Stimulated activated CD8-positive, alpha-beta memory T cell treated with anti-CD3 and anti-CD28 coated beads, Interleukin-15, amount 100 ng/mL, for 48 hours (primary cell): ENCODE measurements at places on chromosomes 3 and 15.

GRCh38 chr15:92809880-92810361 lies 90.2 kb upstream of the CHD2 start:
- DNase-seq, result peak; percentile 9

DNA sequence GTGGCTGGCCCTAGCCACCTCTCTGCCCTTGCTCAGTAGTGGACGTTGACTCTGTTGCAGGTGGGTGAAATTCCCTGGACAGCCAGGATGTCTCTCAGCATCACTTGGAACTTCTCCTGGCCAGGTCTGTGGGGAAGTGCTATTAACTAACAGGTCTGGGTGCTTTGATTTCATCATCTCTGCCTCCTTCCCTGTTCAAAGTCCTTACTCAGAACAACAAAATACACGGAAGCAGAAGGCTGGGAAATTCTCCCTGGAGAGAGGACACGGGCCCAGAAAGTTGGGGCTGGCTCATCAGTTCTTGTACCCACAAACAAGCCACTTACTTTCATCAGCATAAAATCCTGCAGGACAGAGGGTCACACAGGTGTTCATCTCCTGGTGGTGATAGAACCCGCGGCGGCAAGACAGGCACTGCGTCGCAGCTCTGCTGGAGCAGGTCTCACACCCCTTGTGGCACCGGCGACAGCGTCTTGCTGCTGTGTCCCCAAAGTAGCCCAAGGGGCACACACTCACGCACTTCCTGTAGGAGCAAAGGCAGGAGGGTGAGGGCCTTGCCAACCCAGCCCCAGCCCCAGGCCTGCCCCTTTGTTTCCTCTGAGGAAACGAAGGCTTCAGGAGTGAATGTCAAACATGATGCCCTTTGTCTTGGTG lies 29.6 kb upstream of the SNRPA1 start:
- no peak for DNase-seq

DNA sequence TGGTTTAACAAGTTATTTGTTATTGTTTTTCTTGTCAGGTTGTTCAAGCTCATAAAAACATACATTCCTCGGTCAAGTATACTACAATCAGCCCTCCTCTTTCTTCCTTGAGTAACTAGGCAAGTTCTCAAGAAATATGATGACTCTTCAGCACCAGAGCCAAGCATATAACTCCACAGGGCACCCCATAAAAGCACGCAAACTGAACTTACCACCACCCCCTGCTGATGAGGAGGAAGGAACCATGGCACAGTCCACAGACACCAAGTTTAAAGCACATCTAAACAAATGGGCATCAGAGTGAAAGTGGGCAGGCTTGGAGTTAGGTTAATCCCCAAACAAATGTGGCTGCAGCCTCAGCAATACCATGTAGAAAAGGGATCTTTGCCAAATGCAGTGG lies 5.3 kb downstream of the IP6K2 start:
- no peak for DNase-seq

DNA sequence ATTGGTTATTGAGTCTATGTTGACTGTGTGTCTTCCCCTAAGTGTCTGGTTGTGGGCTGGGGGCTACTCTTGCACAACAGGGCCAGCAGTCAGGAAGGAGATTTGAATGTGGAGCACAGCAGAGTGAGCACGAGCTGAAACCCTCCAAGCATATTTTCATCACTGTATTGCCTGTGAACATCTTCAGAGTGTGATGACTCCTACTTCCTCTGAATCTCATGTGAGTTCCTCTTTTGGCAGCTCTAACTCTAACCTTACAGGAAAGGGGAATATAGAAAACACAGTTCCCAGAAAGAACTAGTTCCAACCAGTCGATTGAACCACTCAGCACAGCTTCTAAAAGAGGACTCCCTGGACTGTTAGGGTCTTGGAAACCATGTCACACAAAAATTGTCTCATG lies 211.6 kb downstream of the RAP2B start:
- no peak for DNase-seq

GRCh38 chr3:126117786-126118185 lies 33.9 kb upstream of the SLC41A3 start:
- no peak for DNase-seq

DNA sequence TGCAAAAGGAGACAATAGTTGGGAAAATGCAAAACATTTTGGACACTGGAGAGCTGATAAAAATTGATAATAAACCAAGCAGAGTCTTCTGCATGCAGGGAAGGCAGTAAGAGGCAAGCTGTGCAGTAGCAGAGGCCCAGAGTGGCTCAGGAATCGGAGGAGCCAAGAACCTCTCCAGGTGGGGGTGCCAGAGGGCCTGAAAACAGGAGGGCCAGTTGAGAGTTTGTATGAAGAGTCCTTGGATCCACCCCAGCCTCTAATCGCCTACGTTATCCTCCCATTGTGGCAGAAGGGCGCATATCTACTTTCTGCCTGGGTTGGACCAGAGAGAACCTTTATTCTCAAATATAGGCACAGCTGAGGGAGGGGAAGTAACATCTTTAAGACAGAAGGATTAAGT lies 48.9 kb upstream of the RBP1 start:
- no peak for DNase-seq

DNA sequence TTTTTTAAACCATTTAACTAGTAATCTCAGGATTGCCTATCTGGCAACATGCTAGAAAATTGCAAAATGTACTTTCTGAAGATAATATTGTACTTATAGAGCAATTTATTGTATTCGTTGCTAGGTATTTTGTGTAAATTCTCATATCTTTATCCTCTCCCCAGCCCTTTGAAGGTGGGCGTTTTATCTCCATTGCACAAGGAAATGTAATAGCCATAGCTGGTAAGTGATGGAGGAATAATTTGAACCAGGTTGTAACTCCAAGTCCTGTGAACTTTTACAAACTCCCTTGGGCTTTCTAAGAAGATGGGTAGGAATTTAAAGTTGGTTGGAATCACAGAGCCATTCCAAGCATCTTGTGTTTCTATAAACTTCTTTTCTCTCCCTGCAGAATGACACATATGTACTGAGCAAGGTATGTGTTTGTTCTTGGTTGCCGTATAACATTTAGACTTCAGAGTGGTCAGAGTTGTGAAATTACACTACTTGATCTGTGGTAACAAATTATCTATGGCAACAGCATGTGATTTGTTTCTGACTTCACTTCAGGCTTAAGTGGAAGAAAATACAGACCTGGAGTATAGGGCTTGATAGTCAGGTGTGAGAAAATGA lies 170.9 kb downstream of the AKAP13 start:
- DNase-seq, result no peak

- no peak for DNase-seq
These were observed 131.7 kb downstream of the FOXP1 start for GRCh38 chr3:71451812-71452211.

DNA sequence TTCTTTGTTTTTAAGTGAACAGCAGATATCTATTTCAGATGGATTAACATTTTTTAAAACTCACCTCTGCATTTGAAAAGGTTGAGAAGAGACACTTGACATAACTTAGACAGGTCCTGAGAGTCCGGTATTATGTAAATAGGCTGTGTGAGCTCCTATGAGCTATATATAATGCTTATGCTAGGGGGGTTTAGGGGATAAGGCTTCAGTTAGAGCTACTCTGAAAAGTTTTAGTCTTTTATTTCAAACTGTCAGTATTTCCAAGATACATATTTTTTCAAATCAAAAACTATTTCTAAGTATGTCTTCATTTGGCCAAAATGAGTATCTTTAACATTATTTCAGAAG lies 16.9 kb downstream of the SHC4 start:
- DNase-seq, result no peak

- DNase-seq, result no peak
These were observed 68.3 kb upstream of the TBC1D5 start for GRCh38 chr3:17810759-17811158.

- DNase-seq, result no peak
These were observed 150.7 kb upstream of the MB21D2 start for GRCh38 chr3:193068365-193068764.

GRCh38 chr15:34841262-34841725 lies 45.9 kb upstream of the ACTC1 start:
- no peak for DNase-seq

DNA sequence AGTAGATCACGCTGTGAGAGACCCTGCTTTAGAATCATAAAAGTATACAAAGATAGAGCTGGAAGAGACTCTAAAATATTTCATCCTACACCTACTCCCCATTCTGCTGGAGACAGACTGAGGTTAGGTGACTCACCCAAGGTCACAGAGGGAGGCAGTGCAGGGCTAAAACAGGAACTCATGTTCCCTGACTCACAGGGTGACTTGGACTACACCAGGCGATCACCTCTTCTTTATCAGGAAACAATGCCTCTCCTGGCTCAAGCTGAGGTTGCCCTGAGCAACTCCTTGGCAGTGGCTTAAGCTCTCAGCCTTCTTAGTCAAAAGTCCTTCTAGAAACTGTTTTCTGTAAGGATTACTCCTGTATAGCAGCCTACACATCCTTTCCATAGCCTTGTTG lies 26.4 kb upstream of the TNFAIP8L3 start:
- DNase-seq, result no peak

GRCh38 chr3:141311496-141312353 lies 56.6 kb upstream of the ZBTB38 start:
- DNase-seq, result peak; percentile 97

GRCh38 chr3:17938313-17938712 lies 195.9 kb upstream of the TBC1D5 start:
- no peak for DNase-seq

DNA sequence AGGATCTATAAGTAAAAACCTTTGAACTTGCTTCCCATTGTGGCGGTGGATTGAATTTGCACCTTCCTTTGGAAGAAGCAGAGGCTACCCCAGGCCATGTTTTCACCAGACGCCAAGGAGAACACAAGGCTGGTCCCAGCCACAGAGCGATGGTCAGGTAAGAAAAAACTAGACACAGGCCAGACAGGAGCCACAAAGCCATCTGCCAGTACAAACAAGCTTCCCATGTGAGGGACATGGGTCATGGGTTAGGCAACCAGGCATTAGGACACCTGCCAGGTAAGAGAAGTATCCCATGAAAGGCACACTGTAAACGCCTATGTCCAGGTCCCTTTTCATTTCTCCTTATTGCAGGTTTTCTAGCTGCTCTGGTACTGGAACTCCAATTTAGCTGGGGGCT lies 190.2 kb downstream of the KLF13 start:
- DNase-seq, result no peak

GRCh38 chr15:98813951-98814350 lies 165.6 kb downstream of the IGF1R start:
- no peak for DNase-seq

GRCh38 chr3:79973482-79973881 lies 205.7 kb upstream of the ROBO1 start:
- DNase-seq, result no peak

DNA sequence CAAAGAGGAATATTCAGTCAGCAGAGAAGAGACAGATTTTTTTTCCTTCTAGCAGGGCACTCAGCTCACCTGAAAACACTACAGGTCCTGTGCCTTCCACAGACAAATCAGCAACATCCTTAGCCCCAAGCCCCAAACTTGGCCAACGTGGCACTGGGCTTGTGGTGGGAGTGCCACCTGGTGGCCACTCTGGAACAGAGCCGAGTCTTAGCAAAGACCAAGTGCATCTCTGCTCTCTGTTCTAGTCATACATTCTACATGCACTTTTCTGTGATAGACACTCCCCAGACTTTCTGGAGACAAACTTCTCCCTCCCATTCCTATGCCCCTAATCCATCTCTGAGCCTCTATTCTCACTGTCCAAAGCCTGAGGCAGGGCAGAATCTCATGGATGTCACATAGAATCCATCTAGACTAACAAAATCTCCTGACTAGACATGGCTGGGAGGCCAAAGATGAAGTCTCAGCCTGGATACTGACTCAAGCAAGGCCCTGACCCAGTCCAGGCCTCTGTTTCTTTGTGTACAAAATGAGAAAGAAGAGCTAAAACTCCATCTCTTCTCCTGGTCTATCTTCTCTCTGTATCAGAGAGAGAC lies 5.1 kb upstream of the SEMA7A start:
- peak; percentile 65 for DNase-seq

DNA sequence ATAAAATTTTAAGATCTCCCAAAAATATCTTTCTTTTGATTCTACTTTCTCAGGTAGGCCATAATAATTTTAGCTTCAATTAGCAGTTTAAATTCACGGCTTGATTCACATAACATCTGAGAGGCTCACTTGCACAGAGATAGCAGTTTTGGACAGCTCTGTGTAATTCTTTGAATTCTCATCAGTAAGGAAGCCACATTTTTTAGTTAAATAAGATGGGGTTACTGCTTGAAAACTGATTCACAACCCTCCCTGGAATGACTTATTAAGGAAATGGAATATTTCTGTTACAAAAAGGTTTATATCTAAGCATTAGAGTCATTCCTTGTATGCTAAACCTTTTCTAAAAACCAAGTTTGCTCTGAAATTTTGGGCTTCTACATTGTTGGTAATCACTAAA lies 212.7 kb downstream of the ALCAM start:
- DNase-seq, result no peak

GRCh38 chr15:89489376-89489775 lies 7.0 kb downstream of the RHCG start:
- no peak for DNase-seq

GRCh38 chr3:112605285-112605684 lies 35.7 kb downstream of the CCDC80 start:
- no peak for DNase-seq

GRCh38 chr3:190038050-190038933 lies 82.4 kb downstream of the P3H2 start:
- DNase-seq, result no peak

DNA sequence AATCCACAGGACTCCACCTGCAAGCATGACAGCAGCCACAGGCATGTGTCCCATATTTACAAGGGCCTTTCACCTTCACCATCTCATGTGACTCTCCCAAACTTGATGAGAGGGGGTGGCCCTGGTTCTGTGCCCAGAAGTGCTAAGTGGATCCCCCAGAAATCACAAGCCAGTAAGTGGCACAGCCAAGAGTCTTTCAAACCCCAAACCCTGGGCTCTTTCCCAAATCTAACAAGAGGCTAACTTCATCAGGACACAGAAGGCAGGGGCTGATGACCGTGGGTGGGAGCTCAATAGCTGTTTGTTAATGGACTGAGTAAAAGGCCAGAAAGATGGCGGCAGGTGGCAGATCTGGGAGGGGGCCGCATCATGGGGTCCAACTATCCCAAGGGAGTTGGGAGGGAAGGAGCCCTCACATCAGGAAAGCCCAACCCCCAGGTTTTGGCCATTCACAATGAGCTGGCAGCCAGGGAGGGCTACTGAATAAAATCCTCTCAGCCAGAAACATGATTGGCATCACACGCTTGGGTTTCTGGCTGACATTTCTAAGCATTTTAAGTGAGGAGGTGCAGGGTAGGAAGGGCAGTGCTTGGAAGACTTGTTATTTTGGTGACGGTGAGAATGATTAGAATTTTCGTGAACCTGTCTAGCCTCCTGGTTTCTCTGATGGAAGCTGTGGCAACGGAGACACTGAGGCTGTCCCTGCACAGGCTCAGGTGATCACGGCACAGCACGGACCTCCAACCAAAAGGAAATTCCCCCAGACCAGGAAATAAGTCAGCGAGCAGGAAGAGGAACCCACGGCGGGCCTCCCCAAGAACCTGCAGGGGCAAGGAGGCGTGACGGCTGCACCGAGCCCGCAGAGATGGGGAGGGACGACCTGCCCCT lies 109.3 kb downstream of the OXNAD1 start:
- no peak for DNase-seq

- DNase-seq, result no peak
These were observed 52.2 kb upstream of the GRIP2 start for GRCh38 chr3:14592390-14592789.
